ENCODE measurements at places on chromosomes 16 and 17.
A peak's percentile ranks its signal among the peaks of the same experiment; 100 is the strongest.

DNA sequence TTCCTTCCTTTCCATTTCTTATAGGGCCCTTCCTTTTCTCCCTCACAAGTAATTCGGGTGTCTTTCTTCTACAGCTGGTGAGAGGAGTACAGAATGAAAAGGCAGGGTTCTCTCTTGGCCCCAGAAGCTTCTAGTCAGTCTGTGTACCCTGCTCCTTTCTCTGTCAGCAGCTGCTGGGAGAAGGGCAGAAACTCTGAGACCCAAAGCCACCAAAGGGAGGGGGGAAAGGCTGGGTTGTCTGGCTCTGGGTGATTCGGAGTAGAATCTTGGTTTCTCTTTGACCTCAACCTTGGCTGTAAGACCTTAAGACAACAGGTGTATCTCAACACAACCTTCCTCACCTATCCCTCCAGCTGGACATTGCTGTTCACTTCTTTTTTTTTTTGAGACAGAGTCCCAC, 3.3 kb upstream of the NR1D1 start:
- no peak for DNase-seq

- peak; percentile 94 for DNase-seq
Observed at GRCh38 chr17:57481910-57482391, 225.6 kb downstream of the MSI2 start.

GRCh38 chr17:51474764-51475163, 214.4 kb downstream of the UTP18 start:
- no peak for DNase-seq

GRCh38 chr17:47660064-47660492, 10.4 kb downstream of the KPNB1 start:
- peak; percentile 45 for DNase-seq

DNA sequence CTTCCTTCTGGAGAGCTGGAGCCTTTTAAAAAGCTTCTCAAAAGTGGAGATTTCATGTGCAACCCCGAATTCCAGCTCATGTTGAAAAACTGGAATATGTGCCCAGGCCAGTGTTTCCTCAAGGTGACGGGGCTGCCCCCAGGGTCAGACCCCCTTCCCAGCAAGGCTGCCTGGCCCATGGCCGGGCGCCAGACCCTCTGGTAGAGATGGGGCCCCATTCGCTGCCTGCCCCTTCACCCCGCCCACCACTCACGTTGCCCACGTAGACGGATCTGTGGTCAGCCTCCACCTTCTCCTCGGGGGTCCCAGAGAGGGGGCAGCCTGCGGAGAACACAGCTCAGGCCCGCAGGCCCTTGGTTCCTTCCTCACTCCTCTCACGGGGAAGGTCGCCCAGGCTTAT, 1.1 kb downstream of the PABPN1L start:
- DNase-seq: no peak

GRCh38 chr17:1162116-1162855, 17.5 kb downstream of the ABR start:
- DNase-seq: no peak
